ENCODE measurements at places on chromosomes 4 and X.
A peak's percentile ranks its signal among the peaks of the same experiment; 100 is the strongest.

DNA sequence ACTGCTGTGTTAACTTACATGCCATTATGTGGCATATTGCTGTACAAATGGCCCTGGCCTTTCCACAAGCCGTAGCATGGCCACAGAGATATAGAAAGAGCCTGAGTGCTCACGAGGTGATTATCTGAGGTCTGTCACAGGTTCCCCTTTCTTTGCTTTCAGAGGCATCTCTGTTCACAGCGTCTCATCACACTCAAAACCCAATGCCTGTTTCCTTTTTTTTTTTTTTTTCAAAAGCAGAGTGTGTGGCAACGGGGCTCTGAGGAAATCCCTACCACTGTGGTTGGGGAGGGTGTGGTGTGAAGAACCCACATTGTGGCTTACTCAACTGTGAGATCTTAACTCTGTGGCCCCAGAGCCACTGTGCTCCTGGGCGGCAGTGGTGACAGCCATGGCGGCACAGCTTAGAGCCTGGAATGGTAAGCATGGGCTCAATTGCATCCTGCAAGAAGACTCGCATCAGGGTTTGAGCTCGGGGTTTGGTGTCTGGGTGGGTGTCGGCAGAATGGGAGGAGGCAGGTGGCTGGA lies 30.8 kb downstream of the RTL5 start:
- no peak for DNase-seq

- no peak for DNase-seq
Measured at GRCh38 chr4:8528713-8529112, 51.5 kb upstream of the GPR78 start.

- DNase-seq = no peak
Measured at GRCh38 chr4:19945979-19946380, 305.7 kb upstream of the SLIT2 start.

- DNase-seq = no peak
Measured at GRCh38 chr4:129455482-129455881, 359.5 kb downstream of the C4orf33 start.

DNA sequence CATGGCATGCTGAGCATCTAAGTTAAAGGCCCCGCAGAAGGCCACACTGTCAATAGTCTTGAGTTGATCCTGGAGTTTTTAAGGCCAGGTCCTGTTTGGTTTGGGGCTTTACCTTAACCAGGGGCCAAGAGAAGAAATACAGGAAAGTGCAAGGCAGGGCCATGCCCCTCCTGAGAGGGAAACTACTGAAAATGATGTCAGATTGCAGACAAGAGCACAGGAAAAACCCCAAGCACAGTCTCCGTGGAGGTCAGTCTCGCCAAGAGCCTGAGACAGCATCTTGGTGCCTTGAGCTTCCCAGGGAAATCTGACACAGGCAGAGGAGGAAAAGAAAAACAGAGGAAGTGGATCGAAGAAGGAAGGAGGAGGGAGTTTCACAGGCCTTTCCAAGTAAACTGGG lies 32.2 kb upstream of the GATB start:
- DNase-seq = no peak

DNA sequence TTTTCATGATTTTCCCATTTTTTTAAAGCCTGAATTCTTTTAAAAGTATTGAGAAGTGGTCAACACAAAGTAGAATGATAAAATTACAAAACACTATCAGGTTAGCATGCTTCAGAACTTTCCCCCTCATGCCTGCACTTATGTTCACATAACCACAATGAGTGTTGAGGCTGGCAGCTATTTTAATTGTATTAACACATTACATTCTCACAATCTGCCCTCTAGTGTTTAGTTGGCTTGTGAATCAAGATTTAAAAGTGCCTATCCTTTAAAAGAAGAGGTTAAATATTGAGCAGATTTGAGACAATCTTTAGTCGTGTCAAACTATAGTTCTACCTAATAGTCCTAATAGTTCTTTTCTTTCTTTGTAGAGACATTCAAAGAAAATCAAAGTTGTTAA lies 93.6 kb upstream of the NAP1L5 start:
- DNase-seq = no peak

- DNase-seq = no peak
Measured at GRCh38 chr4:155849042-155849441, 17.0 kb downstream of the ASIC5 start.

- DNase-seq = no peak
Measured at GRCh38 chr4:86218746-86219473, 140.9 kb downstream of the MAPK10 start.

GRCh38 chrX:41480508-41481260 lies 33.5 kb downstream of the NYX start:
- DNase-seq = no peak

GRCh38 chr4:81255524-81255923 lies 40.5 kb upstream of the PRKG2 start:
- no peak for DNase-seq

DNA sequence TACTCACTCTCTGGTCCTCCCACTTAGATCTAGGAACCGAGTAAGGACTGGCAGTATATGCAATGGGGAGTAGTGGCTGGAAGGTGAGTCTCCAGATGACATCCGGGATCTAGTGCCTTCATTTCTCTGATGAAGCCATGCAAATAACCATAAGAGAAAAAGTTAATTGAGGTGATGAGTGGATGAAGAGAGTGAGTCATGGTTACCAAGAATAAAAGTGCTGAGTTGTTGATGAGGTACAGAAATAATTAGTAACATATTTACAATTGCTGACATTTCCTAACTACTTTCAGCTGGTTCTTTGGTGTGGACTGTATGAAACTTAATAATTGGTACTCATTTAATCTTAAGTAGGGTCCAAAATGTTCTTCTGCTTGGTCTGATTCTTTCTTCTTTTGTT lies 146.7 kb upstream of the PITX2 start:
- DNase-seq = no peak

GRCh38 chrX:138191998-138192397 lies 519.5 kb downstream of the FGF13 start:
- DNase-seq = no peak

DNA sequence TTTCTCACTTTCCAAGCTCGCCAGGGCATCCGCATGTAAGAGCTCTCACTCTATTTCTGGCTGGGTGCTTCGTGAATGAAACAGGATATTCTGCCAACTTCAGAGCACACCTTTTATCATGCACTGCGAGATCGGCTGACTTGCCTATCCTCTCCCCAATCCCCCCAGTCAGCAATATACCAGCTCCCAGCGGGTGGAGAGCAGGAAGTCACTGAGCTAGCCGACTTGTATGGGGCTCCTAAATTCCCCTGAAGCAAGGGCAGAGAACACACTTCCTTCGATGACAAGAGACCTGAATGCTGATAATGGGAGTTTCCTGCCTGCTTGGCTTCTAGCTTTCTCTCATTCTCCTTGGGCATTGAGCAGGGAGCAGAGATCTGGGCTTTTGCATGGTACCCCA lies 33.8 kb upstream of the MAMLD1 start:
- DNase-seq = no peak

DNA sequence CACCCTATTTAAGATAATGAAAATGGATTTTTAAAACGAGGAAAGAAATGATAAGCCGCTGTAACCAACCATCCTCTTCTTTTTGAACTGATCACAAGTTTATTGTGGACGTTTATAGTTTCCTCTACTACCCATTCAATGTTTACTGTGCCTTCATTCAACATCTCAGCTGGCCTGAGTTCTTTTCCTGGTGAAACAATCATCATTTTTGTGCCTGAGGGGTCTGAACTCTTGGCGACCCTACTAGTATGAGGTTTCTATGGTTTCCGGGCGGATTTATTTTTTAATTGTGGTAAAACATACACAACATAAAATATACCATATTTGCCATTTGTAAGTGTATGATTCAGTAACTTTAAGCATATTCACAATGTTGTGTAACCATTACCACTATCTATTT lies 100.7 kb downstream of the SPRY1 start:
- no peak for DNase-seq

GRCh38 chr4:60209588-60209987 lies 990.5 kb upstream of the ADGRL3 start:
- no peak for DNase-seq

DNA sequence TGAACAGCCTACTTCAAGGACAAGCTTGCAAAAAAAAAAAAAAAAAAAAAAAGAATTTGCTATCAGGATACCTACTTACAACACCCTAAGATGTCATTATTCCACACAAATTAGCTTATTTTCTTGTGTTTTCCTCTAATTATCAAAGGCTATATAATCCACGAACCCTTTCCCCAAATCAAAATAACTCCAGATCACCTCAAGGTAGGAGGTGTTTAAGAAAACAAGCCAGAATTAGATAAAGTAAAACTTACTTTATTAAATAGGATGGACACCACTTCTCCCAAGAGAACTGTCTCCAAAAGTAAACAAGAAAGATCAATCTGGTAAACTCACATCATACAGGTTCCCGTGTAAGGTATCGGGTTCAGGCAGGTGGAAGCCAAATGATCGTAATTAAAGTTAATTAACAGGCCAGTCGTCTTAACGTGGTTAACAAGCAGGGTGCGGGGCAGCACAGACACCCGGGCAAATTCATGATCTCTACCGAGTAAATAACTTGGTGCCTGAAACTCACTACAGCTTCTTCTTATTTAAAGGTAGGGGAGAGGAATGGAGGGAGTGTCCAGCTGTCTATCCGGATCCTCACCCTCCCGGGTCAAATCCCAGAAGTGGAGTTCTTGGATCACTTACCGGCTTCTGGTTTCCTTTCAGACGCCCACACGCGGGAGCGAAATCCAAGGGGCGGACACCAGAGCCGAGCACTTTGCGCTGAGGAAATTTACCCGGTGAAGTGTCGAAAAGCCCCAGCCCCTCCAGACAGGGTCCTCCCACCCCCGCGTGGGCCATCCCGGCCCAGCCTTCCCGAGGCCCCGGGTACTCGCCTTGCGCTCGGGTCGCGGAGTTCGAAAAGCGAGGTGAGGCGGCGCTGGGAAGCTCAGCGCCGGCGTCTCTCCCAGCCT lies 708 bp downstream of the ARAP2 start:
- DNase-seq = peak; percentile 47

GRCh38 chr4:24965627-24966026 lies 52.8 kb upstream of the CCDC149 start:
- no peak for DNase-seq

- no peak for DNase-seq
Measured at GRCh38 chr4:41572956-41573355, 35.0 kb downstream of the LIMCH1 start.

DNA sequence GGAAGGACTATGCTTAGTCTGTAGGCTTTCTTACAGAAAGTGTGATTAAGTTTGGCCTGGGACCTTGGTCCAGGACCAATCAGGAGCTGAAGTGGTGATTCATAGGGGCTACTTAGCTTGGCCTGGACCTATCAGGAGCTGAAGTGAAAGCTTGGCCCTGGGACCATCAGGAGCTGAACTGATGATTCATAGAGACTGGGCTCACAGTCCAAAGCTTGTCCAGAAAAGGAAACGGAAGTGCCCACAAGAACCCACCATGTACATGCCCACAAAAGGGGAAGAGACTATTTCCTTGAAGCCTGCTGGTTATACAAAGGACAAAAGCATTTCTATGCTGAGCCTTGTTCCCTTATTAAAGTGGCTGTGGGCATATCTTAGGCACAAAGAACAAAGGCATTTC lies 12.6 kb downstream of the TENT5D start:
- DNase-seq = no peak

DNA sequence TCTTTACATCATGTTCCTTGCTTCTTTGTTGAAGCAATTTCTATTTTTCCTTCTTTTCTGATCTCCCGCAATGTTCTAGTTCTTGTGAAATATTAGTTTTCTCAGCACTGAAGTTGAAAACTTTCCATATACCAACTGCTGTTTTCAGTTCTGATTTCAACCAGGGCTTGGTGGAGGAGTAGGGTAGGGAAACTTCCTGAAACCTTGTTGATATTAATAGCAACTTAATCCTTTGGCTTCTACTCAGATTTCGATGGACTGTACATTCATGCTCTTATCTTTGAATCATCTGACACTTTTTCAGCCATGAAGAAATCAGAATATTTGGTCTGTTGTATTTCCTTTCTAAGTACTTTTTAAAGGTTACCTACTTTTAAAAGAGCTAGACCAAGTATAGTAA lies 315.8 kb downstream of the RPA4 start:
- DNase-seq = no peak

GRCh38 chrX:54640103-54640690 lies 110.2 kb downstream of the GNL3L start:
- DNase-seq = no peak

Data from pancreas (tissue), 10 donors.